ENCODE measurements at places on chromosomes 16 and 17.
A peak's percentile ranks its signal among the peaks of the same experiment; 100 is the strongest.

- DNase-seq, result no peak
These were observed 2.4 kb downstream of the FXR2 start for GRCh38 chr17:7612294-7612640.

GRCh38 chr16:6247775-6248174, 1084.9 kb upstream of the RBFOX1 start:
- no peak for DNase-seq

DNA sequence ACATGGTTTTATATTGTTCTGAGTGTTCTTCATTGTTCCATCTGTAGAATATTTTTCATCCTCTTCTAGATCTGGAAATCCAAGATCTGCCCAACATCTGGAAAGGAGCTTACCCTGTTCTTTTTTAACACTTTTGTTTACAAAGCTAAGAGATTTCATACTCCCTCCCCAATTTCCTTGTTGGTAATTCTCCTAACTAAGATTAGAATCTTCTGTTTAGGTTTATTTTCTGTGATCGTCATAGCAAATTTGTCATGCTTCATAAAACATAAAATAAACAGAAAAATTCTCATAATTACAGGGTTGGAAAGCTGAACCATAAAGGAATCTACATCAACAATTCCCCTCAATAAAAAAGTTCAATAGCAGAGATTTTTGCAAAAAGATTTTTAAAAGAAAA, 580.3 kb upstream of the CA10 start:
- DNase-seq, result no peak

GRCh38 chr17:17824119-17824782, 12.5 kb downstream of the SREBF1 start:
- DNase-seq, result no peak

GRCh38 chr16:48426244-48427141, 41.3 kb upstream of the SIAH1 start:
- DNase-seq, result peak; percentile 20

DNA sequence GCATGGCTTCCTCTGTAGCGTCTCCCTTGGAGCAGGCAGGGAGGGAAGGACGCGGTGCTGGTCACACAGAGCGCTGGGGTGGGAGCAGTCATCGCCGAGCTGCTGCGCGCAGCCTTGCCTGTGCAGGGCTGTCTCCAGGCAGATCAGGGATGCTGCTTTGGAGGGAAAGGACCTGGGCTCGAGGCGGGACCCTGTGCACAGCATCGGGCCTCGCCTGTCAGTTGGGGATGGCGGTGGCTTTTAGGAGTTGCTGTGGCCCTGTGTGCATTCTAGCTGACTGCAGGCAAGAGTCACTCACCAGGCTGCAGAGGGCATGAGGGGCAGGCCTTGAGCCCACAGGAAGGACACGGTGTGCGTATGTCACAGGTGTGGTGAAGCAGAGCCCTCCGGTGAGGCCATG, 10.1 kb downstream of the ACSF3 start:
- DNase-seq, result no peak

DNA sequence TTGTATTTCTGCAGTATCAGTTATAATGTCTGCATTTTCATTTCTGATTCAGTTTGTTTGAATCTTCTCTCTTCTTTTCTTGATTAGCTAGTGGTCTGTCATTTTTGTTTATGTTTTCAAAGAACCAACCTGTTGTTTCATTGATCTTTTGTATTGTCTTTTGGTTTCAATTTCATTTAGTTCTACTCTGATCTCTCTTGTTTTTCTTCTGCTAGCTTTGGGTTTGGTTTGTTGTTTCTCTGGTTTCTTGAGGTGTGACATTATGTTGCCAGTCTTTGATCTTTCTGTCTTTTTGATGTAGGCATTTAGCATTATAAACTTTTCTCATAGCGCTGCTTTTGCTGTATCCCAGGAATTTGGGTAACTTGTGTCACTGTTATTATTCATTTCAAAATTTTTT, 107.2 kb downstream of the PHKB start:
- DNase-seq, result no peak

DNA sequence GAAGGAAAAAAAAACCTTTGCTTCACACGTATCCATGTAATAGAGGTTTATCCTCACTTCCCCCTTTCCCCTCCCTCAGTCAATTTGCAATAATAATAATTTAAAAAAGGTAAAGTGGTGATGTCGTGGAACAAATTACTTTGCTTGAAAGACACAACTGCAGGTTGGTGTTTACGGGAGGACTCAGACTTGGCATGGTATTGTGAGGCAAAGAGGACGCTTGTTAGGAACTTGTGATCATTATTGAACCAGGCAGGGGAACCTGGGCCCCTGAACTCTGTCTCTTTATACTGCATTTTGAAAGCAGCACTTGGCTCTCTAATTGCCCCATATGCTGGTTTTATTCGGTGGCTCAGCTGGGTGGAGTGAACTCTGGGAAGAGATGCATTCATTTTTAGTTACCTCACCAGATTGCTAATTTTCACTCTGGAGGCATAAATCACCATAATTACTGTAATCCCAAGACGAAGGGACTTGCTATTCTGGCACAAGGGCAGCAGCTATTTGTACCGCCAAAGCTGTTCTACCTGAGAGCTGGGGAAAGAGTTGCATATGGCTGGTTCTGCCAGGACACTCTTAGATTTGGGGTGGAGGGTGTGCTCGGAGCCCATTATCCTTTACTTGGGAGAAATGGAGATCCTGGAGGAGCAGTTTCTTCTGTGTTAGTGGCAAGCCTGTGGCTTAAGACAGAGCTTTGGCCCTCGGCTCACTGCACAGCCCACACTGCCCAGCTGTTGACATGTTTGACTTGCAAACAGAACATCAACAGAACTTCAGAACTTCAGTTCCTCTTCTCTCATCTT, 5.7 kb upstream of the DHX8 start:
- DNase-seq, result no peak

GRCh38 chr16:50631985-50632576, 49.0 kb downstream of the SNX20 start:
- DNase-seq, result no peak

DNA sequence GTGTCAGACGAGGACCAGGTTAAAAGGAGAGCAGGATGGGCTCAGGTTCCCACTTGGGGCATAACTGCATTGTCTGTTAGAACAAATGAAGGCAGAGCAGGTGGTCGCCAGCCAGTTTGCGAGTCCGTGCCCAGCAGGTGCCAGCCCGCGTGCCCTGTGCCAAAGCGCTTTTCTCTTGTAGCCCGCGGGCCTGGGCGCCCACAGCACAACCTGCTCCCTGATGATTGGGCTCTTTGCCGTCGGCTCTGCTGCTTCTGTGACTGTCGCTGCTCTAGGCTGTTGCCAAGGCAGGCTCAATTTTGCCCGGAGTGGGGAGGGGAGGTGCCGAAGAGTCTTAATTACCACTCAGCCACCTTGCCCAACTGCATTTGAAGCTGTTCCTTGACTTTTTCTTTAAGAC, 21.1 kb downstream of the KNOP1 start:
- DNase-seq, result no peak

GRCh38 chr16:88170528-88170991, 212.2 kb upstream of the ZNF469 start:
- no peak for DNase-seq

DNA sequence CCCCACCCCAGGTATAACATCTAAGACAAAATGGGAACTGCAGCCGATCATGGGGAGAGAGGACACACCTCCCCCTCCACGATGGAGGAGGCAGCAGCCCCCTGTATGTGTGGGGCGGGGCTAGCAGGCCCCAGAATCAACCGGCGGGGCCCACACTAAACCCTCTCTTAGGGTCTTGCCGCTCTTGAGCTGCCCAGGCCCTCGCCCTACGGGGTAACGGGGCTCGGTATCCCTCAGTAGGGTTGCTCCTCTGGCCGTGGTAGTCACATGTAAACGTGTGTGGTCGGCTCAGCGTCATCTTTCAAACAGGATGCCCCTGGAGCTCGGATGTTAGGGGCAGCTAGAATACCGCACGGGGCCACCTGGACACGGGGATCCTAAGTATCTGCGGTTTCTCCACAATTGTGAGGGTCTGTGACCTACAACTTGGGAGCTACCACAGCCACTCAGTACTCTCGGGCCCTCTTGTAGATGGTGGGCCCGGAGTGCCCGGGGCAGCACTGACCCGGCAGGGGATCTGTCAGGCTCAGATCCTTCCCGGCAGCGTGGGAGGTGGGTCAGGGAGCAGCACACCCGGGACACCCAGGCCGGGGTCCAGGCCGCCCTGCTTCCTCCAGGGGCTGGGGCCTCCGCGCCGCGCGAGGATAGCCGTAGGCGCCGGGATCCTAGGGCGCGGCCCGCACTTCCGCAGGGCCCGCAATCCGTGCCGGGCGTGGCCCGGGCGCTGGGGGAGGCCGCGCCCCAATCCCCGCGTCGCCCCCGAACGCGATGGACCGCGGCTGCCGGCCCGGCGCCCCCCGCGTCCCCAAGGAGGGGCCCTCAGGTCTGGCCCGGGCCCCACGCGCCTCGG, 781 bp downstream of the ARHGDIA start:
- DNase-seq, result peak; percentile 51

GRCh38 chr17:3663102-3664011, 5.0 kb downstream of the TAX1BP3 start:
- no peak for DNase-seq

- DNase-seq, result no peak
These were observed 111.1 kb downstream of the CACNG3 start for GRCh38 chr16:24367186-24367710.

GRCh38 chr17:40551879-40552768, 13.1 kb downstream of the CCR7 start:
- DNase-seq, result no peak

DNA sequence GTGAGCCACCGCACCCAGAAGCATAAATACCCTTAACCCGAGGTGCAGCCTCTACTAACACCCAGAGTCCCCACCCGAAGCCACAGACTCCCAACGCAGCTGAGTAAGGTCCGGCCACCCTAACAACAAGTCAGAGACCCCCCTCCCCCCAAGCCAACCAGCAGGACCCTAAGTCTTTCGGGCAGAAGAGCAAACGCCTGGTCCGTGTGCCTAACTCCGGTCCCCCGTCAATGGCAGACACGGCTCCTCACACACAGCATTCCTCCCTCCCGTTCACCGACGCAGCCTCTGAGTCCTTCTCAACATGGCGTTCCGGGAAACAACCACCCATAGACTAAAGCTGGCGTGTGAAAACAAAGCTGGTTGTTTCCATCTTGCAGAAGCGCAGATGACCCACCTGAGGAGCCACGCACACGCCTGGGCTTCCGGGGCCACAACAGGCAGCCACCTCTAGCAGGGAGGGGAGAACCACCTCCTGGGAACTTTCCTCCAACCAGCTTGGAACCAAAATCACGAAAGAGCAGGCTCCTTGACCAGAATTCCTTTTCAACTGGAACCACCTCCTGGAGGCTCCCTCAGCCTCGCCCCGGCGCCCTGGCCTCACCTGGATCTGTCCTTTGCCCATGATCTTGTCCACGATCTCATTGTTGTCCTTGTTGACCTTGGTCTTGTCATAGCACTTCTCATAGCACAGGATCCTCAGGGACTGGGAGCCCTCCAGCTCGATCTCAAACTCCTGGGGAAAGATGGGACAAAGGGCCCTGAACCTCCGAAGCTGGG, 52.7 kb downstream of the TIMM22 start:
- DNase-seq, result no peak

DNA sequence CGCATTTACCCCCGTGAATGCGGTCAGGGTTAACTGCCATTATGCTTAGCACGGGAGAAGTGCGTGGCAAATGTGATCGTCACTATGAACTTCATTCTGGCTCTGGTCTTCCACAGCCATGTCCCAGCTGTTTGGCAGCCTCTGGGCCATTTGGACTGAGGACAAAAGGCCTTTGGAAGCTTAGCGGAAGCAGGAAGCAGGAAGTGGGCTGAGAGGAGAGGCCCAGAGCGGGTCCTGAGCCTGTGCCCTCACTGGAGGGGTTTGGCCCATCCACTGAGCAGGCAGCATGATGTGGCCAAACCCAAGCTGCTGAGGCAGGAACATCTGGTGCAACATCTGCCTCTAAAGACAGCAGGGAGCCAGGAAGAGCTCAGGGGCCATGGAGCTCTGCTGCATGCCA, 345.9 kb downstream of the C16orf95 start:
- no peak for DNase-seq

DNA sequence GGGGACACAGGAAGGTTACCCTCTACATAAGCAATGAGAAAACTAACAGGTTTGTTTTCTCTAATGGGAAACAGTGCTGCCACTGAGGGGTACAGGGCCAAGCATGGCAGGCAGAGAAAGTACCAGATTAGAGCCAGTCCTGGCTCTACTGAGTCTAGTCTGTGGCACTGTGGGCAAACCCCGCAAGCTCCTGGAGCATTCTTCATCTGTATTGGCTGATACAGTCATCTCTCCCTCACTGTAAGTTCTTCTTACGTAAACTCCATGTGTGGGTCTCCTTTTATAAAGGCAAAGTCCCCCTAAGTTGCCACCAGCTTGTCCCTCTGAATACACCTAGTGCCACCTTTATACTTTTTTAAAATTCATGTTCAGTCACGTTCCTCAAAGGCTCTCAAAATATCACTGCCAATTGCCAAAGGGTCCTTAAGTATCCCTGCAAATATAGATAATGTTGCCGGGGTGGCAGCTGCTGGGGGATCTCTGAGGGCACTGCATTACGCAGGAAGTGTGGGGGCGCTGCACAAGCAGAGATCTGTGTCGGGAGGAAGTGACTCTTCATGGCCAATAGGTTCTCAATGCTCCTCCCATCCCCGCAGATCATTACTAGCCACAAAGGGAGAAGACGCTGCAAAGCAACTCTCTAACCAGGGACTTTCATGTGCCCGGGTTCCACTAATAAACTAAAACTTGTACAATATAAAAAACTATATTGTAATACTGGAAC, 18.8 kb downstream of the XPO6 start:
- no peak for DNase-seq

GRCh38 chr17:77453613-77454241, 313.0 kb downstream of the SEC14L1 start:
- no peak for DNase-seq

- DNase-seq, result no peak
These were observed 31.6 kb downstream of the HOXB1 start for GRCh38 chr17:48499248-48499647.

DNA sequence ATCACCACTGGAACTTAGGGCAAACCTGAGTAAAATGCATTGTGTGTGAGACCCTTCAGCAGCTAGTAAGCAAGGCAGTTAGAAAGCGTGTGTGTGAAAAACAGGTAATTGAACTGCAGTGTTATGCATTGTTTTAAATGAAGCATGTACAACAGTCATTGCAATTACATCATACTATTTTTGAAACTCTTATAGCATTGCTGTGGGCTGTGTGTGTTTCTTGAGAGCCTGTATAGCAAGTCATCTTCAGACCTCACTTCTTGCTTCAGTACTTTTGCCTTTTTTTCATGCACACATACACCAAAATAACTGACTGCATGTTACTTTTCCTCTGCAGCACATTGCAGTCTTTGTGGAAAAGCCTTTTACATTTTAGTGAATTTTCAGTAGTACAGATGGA, 19.2 kb downstream of the PTRH2 start:
- DNase-seq, result no peak

DNA sequence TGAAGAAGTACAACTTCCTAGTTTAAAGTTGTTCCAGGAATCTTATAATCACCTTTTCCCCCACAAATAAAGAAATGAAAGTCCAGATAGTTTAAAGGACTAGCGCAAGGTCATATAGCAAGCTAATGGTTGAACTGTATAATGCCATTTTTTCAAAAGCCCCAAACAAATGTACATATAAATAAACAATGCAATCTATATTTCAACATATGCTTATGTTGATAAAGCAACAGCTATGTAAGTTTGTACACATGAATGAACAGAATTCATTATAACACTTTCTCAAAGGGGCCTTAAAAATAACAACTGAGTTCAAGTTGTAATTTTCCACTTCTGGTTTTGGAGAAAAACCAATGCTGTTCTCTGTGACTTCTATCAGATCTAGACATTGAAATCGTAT, 1628.6 kb downstream of the CDH8 start:
- DNase-seq, result no peak

- DNase-seq, result peak; percentile 33
These were observed 658 bp downstream of the RAB5C start for GRCh38 chr17:42153919-42154742.

All from ACHN (cell line).